ENCODE measurements at places on chromosomes 12 and 14. TPM values are rescaled to one million over a fixed set of nuclear protein-coding genes. Genes with fewer than 3 reads are reported as not detected.

Gene KRT8
- 10.4 TPM for total RNA-seq

Gene BDKRB2
- total RNA-seq = 0.26 TPM

Gene RTL1
- not detected for total RNA-seq

Gene ANAPC7
- 31.5 TPM for total RNA-seq

Gene RPL10L
- total RNA-seq = not detected

Gene GSKIP
- 23.3 TPM for total RNA-seq
